ENCODE measurements at places on chromosomes 13 and 19.

DNA sequence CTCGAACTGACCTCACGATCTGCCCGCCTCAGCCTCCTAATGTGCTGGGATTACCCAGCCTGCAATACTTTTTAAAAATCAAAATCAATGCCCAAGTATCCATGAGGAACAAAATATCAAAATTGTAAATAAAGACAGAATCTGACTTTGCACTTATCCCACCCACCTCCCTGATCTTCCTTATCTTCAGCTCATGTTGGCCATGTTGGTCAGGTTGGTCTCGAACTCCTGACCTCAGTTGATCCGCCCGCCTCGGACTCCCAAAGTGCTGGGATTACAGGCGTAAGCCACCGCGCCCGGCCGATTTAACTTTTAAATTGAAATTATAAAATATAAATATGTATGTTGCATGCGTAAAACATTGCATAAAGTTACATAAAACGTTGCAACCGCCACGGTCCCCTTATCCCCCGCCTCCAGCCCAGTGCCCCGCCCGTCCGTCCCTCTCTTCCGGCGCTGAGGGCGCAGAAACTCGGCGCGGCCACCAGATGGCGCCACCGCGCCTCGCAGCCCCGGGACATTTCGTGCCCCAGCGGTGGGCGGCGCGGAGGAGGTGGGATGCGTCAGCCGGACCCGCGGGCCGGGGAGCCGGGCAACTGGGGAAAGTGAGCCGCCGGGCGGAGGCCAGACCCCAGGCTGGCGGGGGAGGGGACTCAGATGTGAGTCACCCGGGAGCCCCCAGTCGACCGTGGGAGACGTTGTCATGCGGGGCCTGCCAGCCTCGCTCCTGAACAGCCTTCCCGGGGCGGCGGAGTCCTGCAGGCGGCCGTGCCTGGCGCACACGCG lies 1.5 kb upstream of the GADD45B start:
- peak; percentile 91 for DNase-seq

DNA sequence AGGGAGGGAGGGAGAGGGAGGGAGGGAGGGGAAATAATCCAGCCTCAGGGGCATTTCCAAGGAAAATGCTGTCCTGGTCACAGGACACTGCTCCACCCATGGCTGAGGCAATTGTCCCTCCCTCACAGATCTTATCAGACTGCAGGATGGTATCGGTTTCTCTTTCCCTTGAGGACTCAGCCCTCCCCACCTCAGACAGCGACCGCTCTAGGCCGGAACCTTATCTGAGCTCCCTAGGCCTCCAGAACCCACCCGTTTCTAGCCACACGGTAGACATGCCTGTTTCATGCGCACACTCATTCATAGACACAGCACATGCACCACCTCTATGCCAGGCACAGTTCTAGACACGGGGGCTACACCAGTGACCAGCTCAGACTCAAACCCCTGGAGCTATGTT lies 10.0 kb upstream of the IZUMO2 start:
- DNase-seq = no peak

DNA sequence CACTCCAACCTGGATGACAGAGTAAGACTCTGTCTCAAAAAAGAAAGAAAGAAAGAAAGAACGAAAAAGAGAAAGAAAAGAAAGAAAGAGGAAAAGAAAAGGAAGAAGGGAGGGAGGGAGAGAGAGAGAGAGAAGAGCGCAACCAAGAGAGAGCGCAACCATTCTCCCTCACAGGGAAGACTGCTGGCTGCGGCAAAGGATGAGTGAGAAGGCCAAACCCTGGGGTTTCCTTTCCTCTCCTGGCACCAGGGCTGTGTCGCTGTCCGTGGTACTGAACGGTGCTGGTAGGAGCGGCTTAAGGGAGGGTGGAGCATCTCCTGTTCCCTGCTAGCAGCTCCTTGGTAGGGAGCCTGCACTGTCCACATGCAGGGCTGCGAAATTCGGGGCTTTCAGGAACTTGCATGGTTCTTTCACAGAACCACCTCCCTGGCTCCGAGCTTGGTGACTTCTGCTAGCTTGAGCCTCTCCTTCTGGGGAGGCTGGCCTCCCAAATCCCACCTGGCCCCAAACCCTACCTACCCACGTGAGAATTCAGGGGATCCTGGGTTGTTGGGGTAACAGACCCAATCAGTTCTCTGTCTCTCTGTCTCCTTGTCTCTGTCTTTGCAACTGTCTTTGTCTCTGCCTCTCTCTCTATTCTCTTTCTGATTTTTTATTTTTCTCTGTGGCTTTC lies 51.1 kb upstream of the ZNRF4 start:
- DNase-seq = peak; percentile 59

- DNase-seq = peak; percentile 81
These were observed 3.1 kb downstream of the KISS1R start for GRCh38 chr19:920051-920864.

DNA sequence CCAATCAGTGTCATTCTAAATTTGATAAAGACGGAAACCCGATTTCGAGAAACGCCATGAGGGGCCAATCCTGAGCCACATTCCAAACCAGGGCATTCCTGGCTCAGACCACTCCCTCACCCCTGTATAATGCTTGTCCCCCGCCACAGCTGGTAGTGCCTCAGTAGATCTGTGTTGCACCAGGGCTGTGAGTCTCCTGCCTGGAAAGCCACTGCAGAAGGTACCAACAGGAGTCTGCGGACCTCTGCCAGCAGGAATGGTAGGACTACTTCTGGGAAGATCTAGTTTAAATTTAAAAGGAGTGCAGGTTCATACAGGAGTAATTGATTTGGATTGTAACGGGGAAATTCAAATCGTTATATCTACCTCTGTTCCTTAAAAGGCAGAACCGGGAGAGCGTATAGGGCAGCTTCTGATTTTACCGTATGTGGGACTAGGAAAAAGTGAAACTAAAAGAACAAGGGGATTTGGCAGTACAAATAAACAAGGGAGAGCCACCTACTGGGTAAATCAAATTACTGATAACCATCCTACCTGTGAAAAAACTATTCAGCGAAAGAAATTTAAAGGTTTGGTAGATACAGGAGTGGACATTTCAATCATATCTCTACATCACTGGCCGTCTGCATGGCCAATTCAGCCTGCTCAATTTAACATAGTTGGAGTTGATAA lies 20.8 kb upstream of the ZNF266 start:
- no peak for DNase-seq

GRCh38 chr13:48708764-48709163 lies 55.0 kb downstream of the CYSLTR2 start:
- DNase-seq = no peak

DNA sequence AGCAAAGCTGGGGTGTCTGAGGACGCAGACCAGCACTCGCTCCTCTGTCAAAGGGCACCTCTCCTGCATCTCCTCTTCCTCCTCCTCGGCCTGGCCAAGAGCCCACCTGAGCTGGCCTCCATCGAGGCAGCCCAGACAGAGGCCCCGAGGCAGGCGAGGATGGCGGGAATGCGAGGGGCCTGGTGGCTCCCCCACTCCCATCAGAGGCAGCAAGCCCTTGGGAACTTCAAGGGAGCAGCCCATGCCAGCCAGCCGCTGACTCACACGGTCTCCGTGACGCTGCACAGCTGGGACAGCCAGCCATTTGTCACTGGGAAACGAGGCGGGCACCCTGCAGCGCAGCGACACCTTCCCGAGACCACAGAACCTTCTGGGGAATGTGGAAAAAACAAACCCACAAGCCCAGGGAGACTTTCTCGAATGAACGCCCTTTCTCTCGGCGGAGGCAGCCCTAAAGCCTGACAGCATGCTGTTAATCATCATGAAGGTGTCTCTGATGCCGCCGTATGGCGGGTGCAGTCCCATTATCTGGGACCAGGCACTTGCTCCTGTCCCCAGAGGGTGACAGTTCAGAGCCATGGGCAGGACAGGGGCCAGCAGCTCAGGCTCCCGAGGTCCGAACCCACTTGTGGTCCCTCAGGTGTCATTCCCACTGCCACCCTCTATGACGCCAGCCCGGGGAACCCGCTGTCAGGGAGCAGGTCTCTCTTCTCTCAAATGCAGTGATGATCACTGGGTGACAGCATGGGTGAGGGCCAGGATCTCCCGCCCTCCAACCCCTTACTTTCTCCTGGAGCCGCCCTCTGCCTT lies 53.0 kb downstream of the PEPD start:
- no peak for DNase-seq

GRCh38 chr19:4186087-4186993 lies 3.9 kb downstream of the ANKRD24 start:
- DNase-seq = peak; percentile 71

GRCh38 chr13:30725326-30726085 lies 9.8 kb upstream of the ALOX5AP start:
- no peak for DNase-seq

DNA sequence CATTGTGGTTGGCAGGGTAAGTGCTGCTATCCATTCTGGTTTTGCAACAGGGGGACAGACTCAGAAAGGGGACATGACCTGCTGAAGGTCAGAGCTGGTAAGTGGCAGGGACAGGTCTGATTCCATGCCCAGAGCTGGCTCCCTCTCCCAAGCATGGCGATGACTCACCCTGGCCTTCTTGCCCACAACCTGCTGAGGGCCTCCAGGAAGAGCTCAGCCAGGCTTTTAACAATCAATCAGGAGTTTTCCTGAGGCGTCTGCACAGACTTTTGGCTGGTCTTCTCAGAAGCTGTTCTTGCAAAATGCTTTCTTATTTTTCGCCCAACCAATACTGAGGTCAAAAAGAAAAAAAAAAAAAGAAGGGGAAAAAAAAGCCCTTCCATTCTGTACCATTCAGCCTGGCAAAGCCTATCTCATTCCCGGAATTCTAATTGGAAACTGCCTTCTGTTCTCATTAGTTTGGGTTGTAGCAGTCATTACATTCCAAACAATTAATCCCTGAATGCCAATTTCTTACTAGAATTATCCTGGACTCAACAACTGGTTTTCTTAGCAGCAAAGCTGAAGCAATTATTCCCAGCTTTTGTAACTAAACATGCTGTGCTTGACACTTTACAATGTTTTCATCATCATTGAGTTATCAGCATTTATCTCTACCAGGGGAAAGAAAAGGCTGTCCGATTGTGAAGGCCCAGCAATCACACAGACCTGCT lies 17.7 kb downstream of the SIAH3 start:
- DNase-seq = no peak

All from activated T-cell treated with anti-CD3 and anti-CD28 coated beads, Interleukin-2, amount 50 U/mL, for 1 hour (primary cell).